ENCODE measurements at places on chromosomes 11 and 22.

DNA sequence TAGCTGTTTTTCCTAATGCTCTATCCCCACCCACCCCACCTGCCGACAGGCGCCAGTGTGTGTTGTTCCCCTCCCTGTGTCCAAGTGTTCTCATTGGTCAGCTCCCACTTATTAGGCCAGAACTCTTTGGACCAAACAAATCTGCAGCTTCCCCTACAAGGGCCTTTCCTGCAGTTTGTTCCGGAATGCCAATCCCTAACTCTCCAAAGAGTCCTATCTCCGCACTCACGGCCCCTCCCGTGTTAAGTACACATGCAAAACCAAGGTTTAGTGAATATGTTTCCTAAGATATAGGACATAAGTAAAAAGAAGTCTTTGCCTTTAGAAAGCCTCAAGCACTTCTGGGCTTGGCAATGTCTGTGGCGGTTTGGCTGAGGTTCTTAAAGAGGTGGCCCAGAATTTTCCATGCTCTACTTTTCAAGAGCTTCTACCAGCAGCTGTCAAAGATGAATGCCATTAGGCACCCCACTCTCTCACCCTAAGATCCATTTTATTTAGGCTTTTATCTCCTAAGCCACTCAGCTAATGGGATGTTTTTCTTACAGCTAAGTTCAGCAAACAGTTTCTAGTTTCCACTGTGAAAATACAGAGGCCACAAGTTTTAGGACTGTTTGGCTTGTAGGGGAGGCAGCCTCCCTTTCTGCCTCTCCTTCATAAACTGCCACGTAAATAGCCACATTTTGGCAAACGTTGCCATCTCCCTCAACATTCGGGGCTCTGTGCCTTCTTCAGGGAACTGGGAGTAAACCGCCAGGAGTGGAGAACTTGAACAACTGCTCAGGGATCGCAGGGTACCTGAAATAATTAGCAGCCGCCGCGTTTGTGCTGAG, 1.6 kb downstream of the CD59 start:
- no peak for DNase-seq

DNA sequence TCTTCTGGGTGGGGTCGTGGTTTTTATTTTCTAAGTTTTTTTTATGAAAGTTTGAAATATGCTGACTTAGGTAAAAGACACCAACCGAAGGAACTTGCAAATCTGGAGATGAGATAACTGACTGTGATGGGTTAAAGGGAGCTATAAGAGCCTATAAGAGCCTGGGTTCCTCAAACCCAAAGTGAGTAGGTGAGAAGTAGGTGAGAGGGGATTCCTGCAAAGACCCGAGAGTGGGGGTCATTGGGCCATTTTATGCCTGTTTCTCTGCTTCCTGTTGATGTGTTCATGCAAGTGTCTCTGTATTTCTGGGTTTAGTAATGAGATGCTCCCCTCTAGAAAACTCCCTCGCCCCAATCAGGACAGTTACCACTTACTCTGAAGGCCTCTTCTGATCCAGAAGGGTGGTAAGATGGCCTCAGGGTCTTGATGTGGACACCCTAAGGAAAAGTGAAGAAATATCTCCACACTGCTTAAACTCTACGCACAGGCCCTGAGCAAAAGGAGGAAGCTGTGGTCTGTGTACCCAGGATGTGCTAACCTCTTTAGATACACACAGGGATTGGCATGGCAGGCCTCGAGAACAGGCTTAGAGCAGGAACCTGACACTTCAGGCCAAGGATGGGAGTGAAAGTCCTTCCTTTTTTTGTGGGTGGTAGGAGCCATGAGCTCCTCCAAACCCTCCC, 1.8 kb downstream of the FLI1 start:
- DNase-seq: peak; percentile 24

DNA sequence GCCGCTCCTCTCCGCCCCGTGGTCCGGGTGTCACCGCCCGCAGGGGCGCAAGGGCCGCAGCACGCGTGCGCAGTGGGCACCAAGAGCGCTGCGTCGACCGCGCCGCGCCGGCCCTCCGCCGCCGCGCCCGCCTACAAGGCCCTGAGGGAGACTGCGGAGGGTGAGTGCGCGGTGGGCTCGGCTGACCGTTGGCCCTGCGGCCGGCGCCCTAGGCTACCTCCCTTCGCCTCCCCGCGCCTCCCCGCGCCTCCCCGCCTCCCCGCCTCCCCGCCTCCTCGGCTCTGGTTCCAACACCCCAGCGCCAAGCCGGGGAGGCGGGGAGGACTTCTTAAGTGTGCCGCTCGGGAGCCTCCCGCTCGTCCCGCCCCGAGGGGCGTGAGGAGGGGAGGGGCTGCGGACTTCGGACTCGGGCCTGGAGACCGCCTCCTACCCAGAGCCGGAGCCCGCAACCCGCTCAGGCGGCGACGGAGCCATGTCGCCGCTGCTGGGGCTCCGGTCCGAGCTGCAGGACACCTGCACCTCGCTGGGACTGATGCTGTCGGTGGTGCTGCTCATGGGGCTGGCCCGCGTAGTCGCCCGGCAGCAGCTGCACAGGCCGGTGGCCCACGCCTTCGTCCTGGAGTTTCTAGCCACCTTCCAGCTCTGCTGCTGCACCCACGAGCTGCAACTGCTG, at the start of gene AQP11:
TSS of gene AQP11 (plus strand) at position 433 of the 673 bp plus-strand sequence. CDS start at position 473, 40 bp downstream.
- DNase-seq: peak; percentile 86

DNA sequence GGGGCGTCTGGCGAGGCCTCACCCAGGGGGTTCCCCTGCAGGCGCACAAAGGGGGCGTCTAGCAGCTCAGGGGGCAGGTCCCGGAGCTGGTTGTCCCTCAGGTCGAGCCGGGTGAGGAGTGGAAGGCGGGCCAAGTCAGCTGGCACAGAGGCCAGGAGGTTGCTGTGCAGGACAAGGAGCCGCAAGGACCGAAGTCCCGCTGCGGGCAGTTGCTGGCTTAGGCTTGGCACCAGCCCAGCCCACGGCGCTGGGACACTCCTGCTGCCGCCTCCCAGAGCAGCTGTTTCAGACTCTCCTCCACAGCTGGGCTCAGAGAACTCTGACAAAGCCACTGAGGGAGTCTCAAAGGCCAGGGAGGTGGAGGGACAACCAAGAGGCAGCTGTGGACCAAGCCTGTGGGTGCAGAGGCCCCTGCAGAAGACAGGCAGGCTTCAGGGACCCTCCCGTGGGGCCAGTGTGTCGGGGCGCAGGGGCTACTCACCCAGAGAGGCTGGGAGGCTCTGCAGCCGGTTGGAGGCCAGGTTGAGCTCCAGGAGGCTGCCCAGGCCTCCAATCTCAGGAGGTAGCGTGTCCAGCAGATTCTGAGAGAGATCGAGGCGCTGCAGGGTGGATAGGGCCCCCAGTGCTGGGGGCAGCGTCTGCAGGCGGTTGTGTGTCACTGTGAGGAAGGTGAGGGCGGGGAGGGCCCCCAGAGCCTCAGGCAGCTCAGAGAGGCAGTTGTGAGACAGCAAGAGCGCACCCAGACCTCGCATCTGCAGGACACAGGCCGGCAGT, 2.2 kb downstream of the PIDD1 start:
- no peak for DNase-seq

- DNase-seq: no peak
Observed at GRCh38 chr11:123481640-123482039, 51.6 kb downstream of the GRAMD1B start.

DNA sequence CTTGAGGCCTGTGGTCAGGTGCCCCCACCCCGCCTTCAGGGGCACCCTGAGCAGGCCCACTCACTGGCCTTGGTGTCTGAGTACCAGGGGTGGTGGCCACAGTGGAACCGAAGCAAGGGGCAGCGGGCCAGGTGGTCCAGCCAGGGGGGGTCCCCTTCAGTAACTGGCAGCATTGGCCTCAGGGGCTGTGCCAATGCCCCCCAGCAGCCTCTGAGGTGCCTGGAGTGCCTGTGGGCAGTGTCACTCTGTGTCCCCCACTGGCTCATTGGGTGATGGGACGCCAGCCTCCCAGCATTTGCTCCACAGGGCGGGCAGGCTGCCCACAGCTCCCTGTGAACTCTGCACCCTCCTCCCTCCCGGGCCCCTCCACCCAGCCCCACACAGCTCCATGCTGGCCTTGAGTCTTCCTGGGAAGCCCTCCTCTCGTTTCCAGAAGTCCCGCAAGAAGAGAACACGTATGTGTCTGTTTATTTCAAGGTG, 29.5 kb upstream of the CARS1 start:
- DNase-seq: no peak

DNA sequence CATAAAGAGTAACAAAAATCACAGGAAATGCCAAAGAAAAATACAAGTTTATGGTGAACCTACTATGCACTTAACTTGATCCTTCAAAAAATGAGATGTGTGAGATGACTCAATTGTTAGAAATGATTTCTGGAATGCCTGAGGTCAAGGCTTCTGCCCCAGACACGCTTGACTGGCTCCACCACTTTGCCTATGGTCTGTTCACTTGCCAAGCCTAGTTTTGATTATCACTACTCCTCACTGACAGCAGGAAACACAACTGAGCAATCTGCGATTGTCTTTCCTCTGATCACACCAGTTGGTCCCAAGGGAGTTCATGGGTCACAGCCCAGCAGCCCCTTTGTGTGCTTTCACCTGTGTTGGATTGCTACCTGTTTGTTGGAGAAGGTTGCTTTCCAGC, 20.6 kb upstream of the PRDM10 start:
- no peak for DNase-seq

- DNase-seq: no peak
Observed at GRCh38 chr11:63940786-63941185, 2.0 kb downstream of the NAA40 start.

DNA sequence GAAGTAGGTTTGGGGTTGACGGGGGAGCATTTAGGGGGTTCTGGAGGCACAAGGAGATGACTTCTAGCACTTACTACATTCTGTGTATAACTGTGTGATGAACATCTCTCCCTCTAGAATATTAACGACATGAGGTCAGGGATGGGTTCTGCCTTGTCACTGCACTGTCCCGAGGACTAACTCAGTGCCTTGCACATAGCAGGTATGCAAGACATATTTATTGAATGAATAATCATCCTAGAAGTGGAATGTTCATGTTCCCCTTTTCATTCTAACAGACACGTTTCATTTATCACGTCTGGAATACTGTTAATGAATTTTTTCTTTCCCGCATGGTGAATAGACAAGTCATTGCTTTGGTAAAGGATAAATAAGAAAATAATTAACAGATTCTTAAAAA, 12.6 kb downstream of the SYT13 start:
- DNase-seq: no peak

GRCh38 chr22:43228330-43228729, 41.4 kb upstream of the TTLL12 start:
- no peak for DNase-seq

GRCh38 chr11:122430490-122430889, 225.0 kb upstream of the UBASH3B start:
- DNase-seq: no peak

DNA sequence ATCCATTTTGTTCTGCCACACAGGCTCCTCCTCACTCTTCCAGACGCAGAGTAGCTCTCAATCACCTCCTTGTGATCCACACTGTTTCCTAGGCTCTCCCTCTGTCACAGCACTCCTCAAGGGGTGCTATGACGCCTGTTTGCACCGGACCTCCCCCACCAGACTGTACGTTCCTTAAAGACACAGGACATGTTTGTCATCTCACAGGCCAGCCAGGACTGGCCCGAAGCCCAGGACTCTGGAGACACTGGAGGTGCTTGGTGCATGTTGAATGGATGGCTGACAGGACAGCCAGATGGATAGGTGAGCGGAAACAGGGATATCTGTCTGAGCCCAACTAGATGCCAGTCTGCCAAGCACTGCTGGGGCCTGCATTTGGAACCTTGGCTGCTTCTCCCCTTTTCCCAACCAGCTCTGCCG, 13.6 kb downstream of the PLA2G6 start:
- DNase-seq: no peak

GRCh38 chr11:134515081-134515960, 103.3 kb upstream of the B3GAT1 start:
- DNase-seq: no peak

- DNase-seq: no peak
Observed at GRCh38 chr11:102760344-102761035, 19.9 kb downstream of the MMP10 start.

DNA sequence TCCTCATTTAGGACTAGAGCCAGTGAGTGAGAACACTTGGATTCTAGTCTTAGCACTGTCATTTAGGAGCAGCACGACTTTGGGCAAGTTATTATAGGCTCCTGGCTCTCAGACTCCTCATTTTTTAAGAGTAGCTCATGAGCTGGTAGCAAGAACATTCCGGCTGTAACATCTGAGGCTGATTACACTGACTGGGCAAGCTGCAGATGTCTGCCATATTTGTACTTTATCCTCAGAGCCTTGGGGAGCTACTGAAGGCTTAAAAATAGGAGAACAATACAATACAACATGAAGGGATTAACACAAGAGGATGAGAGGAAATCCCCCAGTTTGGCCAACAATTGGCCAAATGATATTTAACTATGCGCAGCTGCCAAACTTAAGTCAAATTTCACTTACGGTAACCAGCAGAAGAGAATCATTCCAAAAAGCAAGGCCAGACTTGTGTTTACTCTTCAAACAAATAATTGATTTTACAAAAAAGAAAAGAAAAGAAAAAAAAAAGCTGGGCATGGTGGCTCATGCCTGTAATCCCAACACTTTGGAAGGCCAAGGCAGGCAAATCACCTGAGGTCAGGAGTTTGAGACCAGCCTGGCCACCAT, 113.1 kb upstream of the ARHGAP42 start:
- no peak for DNase-seq

DNA sequence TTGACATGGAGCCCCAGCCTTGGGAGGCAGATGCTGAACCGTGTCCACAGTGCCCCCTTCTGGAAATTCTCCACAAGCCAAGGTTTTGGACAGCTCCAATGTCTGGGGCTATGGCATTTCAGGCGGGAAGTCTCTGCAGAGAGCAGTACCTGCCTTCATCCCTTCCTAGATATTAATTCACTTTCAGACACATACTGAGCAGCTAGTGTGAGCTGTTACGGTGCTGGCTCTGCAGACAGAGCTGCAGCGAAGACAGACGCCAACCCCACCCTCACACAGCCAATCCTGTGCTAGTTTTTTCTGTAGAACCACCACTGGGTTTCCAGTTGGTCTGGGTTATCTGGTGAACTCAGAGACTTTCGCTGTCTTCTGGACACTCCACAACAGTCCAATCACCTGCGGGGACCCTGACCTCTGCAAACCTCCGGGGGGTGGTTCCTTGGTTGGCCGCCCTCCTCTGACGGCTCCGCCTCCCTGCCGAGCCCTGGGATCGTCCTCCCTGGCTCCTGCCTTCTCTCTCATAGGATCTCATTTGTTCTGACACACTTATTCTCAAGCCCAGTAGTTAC, 9.1 kb downstream of the LMF2 start:
- DNase-seq: no peak

DNA sequence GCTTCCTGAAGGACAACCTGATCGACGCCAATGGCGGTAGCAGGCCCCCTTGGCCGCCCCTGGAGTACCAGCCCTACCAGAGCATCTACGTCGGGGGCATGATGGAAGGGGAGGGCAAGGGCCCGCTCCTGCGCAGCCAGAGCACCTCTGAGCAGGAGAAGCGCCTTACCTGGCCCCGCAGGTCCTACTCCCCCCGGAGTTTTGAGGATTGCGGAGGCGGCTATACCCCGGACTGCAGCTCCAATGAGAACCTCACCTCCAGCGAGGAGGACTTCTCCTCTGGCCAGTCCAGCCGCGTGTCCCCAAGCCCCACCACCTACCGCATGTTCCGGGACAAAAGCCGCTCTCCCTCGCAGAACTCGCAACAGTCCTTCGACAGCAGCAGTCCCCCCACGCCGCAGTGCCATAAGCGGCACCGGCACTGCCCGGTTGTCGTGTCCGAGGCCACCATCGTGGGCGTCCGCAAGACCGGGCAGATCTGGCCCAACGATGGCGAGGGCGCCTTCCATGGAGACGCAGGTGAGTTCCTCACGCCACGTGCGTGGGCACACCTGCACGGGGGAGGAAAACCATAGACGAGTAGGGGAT, 1.5 kb downstream of the BCR start:
- no peak for DNase-seq
